Motor neuron (in vitro differentiated cells): ENCODE measurements at places on chromosomes 6 and 20. TPM values are rescaled to one million over a fixed set of nuclear protein-coding genes. Genes with fewer than 3 reads are reported as not detected.
A peak's percentile ranks its signal among the peaks of the same experiment; 100 is the strongest.

The SCRT2 gene
- total RNA-seq = 0.48 and 0.71 TPM in 2 replicates

The RAB5IF gene
- total RNA-seq = 51.3 and 52.3 TPM in 2 replicates

The HTR1B gene
- 1.6 TPM in 2 replicates for total RNA-seq

The RRAGD gene
- total RNA-seq = 21.7 and 23.3 TPM in 2 replicates

The NOTCH4 gene
- total RNA-seq = 4.3 and 4.7 TPM in 2 replicates

The SASH1 gene
- total RNA-seq = 7.8 and 10.8 TPM in 2 replicates

The OR12D3 gene
- total RNA-seq = not detected in 2 replicates

The SLC22A3 gene
- total RNA-seq = 41.4 and 44.6 TPM in 2 replicates

The SPATS1 gene
- 0.16 TPM in 1 of 2 replicates, not detected in the other for total RNA-seq

The PI3 gene
- 2.0 TPM in 1 of 2 replicates, not detected in the other for total RNA-seq

DNA sequence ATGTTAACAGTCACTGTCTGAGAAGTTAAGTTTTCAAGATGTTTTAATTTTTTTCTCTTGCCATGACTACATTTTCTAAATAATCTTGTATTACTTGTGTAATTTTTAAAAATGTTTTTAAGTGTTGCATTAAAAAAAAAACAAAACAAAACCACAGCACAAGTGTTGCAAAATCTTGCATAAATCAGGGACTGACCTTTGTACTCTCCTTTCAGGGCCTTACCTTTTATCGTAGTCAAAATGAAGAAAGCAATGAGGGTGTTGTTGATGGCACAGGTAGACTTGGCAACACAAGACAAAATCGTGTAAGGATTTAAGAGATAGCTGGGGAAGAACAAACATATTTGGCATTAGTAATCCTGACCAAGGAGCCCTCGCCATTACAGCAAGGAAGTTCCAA lies 42.5 kb downstream of the PIGU start:
- ATAC-seq = no peak

DNA sequence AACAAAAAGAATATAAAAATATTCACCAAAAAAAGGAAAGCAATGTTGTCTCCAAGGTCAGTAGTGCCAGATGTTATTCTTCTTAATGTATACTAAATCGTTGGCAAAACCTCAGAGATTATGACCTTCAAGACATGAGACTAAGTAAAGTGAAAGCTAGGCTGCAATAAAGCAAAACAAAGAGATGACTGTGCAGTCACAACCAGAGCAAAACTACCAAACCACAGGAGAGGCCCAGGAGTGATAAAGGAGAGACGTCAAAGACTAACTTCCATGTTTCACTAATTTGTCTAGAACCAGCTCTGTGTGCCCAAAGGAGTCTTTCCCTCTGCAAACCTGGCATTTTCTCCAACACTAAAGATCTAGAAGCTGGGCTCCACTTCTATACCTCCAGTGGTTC lies 155.9 kb upstream of the POU3F2 start:
- no peak for ATAC-seq

- peak; percentile 91 for ATAC-seq
Observed at GRCh38 chr6:156279261-156279969, 497.8 kb upstream of the ARID1B start.

- no peak for ATAC-seq
Observed at GRCh38 chr6:20319520-20320357, 81.9 kb upstream of the E2F3 start.

GRCh38 chr6:132648356-132648755 lies 10.6 kb downstream of the TAAR1 start:
- no peak for ATAC-seq

- no peak for ATAC-seq
Observed at GRCh38 chr6:44261581-44261980, 3.8 kb downstream of the NFKBIE start.

DNA sequence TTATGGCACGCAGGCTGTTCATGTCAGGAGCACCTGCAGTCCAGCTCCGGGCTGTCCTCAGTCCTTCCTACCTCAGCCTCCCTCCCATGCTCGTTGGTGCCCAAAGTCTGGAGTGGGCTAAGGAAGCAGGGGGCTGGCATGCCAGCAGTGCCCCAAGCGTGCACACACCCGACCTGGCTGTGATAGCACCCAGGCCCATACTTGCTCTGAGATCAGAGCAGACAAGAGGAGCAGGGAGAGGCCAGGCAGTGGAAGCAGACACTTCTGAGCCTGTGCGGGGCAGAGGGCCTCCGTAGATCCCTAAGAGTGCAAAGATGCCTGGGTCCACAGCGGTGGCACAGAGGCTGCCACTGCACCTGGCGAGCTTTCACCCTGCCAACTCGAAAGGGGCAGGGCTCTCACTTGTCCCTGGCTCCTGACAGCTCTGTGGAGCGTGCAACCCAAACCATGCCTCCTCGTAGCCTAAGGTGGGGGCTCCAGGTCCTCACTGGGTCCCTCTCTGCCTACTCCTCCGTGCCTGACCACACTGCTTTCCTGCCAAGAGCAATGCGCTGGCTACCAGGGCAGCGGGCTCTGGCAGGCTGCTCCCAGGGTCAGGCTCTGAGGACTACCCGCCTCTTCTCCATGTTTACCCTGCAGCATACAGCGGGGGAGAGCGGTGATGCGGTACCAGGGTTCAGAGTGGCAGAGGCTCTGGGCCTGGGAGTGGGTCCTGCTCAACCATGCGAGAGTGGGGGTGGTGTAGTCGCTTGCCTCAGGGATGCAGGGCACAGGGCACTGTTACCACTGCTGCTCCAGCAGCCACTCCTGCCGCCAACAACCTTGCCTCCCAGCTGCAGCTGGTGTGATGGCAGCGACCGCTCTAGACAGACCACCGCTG lies 59.5 kb downstream of the MANEA start:
- no peak for ATAC-seq

GRCh38 chr20:2751878-2752566 lies 48.4 kb downstream of the CPXM1 start:
- peak; percentile 47 for ATAC-seq

- no peak for ATAC-seq
Observed at GRCh38 chr6:14074476-14075094, 43.0 kb upstream of the CD83 start.

- ATAC-seq = no peak
Observed at GRCh38 chr20:62717933-62718332, 9.3 kb downstream of the NTSR1 start.

GRCh38 chr6:81476881-81477280 lies 275.6 kb downstream of the TENT5A start:
- no peak for ATAC-seq

DNA sequence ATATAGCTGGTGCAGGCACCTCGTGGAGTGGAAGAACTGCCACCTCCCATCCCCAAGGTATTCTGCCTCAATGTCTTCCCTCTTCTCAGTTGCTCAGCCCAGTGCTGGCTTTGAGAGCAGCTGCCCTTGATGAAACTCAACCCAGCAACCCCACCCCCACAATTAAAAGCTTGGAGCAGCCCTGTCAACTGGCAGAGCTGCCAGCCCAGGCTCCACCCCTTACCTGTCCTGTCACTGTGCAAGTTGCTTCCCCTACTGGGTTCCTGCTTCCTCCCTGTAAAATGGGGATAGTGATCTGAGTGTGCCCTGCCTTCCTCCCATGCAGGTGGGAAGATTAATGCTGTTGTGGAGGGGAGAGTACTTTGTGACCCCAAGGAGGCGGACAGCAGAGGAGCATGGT lies 4.5 kb downstream of the TMEM63B start:
- ATAC-seq = no peak

DNA sequence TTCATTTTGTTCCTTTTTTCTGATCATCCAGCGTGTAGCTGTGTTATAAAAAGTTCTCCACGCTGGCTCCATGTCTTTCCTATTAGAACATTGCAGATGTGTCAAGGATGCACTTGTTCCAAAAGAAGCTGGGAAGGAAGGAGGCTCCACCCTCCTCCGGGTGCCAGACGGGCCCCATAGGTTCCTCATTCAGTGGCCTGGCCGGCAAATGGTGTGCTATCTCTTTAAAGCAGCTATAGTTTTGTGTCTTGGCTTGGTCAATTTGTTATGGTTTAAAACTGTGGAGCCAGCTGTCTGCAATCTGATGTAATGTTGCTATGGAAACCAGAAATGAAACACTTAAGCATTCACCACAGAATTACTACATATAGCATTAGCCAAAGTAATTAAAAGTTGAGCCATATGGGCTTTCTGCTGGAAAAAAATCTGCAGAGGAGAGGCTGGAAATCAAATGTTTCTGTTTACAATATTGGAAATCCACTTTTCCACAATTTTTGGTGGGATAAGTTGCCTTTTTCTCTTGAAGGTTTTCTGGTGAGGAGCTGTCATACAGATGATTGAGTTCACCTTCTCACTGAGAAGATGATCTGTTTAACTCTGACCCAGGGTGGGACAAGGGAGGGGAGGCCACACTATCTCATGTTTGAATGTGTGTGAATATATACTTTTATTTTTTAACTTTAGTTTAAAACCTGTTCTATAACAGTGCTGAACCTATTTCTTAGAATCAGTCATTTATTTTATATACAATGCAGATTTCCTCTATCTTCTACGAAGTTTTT lies 167.4 kb downstream of the SASH1 start:
- peak; percentile 47 for ATAC-seq

DNA sequence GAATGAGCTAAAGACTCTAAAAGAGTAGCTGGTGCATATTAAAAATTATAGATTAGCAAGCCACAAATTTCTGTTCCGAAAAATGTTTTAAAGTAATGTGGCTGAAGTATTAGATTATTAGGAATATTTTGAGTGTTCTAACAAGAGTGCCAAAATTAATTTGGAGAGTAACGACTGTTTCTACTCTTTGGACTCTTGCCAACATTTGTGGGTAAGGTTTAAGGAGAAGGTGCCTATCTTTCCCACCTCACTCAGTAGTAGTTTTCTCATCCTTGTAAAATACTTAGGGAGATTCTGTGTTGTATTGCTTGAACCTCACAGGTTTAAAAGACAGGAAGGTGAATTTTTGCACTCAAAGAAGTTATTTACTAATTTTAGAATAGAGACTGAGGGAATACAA lies 5.0 kb downstream of the HSF2 start:
- no peak for ATAC-seq

- ATAC-seq = no peak
Observed at GRCh38 chr6:159331451-159331850, 162.3 kb downstream of the FNDC1 start.

- peak; percentile 42 for ATAC-seq
Observed at GRCh38 chr6:46419576-46420002, 71.7 kb downstream of the RCAN2 start.

DNA sequence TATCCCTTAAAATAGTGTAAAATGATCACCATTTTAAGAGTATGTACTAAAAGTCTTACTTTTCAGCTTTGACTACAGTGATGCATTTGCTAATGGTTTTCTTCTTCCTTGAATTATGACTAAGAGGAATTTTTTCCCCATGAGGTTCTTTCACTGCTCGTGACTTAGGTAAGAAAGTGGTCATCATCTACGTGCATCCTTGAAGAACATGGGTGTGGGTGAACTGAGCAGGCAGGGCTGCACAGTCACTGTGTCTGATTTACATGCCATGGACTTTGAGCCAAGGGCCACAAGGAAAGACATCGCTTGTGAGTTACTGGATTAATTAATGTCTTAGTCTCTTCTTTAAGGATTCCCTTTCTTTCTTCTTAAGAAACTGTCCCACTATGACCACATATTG lies 33.3 kb downstream of the NQO2 start:
- no peak for ATAC-seq

DNA sequence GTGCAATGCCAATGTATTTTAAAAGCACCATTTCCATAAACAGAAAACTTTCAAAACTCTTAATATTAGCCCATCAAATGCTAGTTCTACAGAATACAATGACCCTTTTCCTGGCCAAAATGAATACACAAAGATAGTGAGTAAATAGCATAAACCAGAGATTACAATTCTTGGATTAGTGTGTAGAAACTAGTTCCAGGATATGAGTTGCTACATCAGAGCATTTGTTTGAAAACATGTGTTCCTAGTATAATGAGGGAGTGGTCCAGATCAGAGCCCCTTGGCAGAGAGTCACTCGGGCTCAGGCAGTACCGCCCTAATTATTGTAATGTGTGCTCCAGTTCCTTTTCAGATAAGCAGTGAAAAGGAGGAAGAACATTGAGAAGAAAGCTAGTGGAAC lies 63.7 kb upstream of the COL21A1 start:
- peak; percentile 68 for ATAC-seq

- no peak for ATAC-seq
Observed at GRCh38 chr6:61192610-61193009, 1093.4 kb downstream of the KHDRBS2 start.

GRCh38 chr6:24394061-24394779 lies 8.5 kb upstream of the MRS2 start:
- ATAC-seq = no peak
